ENCODE measurements at places on chromosomes 11 and 22. TPM values are rescaled to one million over a fixed set of nuclear protein-coding genes. Genes with fewer than 3 reads are reported as not detected.

- no peak for DNase-seq
These were observed 515.4 kb downstream of the RAB38 start for GRCh38 chr11:87659807-87660206.

DNA sequence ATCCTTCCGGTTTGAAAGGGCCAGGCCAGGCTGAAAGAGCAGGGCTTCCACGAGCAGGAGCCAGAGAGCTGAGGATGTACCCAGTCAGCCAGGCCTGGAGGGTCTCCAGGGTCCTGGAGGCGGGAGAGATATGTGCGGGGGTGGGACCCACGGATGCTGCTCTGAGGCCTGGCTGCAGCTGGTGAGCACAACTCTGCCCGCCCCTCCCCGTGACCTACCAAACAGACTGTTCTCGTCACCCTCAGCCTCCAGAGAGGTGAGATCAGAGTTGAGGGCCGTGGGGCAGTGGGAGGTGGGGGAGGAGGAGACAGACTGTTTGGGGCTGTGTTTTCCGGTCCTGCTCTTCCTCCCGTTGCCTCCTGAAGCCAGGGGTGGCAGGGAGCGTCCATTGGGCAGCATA is 42.2 kb downstream of the TRIOBP start:
- DNase-seq = no peak

DNA sequence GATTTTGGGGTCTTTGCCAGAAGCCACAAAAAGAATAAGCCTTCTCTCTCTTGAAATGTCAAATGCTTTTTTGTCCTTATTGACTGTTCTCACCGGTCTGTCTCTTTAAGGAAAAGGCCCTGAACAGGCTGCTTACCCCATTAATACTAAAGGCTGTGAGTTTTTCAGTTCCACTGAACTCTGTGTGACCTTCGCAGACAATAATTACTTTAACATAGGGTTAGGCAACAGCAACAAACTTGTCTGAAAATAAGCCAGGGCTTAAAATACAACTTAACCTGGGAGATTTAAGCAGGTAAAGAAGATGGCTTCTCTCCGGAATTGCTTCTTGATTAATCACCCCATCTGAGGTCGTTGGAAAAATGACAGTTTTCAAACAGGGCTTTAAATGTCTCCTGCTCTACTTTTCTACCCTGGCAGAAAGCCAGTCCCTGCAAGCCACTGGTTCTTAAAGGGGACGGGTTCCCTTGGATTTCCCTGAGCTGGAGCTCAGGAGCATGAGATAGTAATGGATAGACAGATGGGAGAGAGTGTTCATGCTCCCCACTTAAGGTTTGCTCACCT is 69.4 kb downstream of the ARL14EP start:
- no peak for DNase-seq

GRCh38 chr22:35454416-35455054 is 54.6 kb downstream of the MCM5 start:
- DNase-seq = no peak

GRCh38 chr11:11454671-11455223 is 101.7 kb upstream of the CSNK2A3 start:
- DNase-seq = no peak

DNA sequence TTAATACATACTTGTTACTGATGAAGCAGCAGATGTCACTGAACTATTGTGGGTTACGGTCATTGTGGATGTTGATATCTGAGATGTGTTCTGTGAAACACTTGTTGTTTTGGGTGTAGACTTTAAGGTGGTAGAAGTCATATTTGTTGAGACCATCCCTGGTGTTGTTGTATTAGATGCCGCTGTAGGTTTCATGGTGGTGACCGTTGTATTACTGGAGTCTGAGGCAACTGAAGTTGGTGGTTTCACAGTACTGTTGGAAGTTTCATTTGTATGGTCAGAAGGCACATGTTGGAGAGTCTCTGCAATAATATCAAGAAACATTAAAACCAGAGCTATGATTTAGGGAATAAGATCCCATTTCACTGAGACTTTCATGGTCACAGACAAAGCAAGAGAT is 50.7 kb downstream of the TMEM123 start:
- no peak for DNase-seq

DNA sequence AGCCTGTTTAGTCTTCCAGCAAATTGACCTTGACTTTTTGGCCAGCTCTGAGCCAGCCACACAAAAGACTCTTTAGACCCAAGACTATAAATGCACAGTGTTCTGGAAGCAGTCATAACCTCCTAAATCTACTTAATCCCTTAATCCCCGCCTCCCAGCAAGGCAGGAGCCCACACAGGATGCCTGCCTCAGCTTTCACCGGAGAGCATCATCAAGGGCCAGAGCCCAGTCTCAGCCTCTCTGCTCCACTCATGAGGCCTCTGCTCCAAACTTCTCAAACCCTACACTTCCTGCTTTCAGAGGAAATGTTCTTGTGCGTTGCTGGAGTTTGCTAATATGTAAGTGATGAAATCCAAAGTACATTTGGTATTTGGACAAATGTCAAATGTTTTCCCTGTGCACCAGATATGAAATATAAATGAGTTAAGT is 57.9 kb upstream of the FSHB start:
- DNase-seq = no peak

GRCh38 chr11:101508370-101508769 is 75.4 kb downstream of the TRPC6 start:
- DNase-seq = no peak

GRCh38 chr11:72591785-72592502 is 82.3 kb downstream of the PDE2A start:
- DNase-seq = no peak

DNA sequence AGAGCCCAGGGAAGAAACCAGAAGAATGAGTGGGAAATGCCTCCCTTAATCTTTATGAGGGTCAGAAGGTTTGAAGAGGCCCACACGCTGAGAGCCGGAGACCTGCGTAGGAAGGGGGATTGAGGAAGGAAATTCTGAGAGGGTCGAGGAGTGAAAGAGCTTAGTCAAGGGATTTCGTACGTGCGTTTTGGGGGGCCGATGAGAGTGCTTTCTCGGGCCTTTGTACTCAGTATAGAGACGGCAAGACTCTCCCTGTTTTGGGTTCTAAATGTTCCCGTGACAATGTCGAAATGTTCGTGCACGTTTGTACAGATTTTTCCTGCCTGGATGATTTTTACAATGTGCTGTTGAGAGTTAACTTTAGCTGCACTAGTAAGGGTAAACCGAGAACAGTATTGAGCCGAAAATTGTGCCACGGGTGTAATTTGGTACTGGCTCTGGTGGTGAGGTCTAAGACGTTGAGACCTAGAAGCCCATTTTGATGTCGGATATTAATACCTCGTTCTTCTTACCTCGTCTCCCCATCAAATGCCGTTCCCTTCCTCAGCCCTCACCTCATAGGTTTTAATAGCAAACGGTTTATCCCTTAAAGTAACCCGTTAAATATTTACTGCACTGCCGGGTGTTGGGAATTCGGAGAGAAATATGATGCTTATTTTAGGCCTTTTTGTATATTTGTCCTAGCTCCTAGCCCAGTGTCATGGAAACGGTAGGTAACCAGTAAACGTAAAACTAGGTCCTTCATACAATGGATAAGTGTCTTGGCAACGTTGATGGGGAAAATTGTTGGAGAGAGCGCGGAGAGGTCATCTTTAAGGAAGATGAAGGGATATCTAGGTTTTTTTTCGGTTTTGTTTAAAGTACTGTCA is 734 bp downstream of the C11orf58 start:
- DNase-seq = no peak

GRCh38 chr11:64536396-64536941 is 54.6 kb upstream of the SLC22A12 start:
- no peak for DNase-seq

GRCh38 chr22:30161051-30161469 is 80.8 kb downstream of the HORMAD2 start:
- DNase-seq = no peak

- no peak for DNase-seq
These were observed 107.8 kb downstream of the FAR1 start for GRCh38 chr11:13776134-13776815.

DNA sequence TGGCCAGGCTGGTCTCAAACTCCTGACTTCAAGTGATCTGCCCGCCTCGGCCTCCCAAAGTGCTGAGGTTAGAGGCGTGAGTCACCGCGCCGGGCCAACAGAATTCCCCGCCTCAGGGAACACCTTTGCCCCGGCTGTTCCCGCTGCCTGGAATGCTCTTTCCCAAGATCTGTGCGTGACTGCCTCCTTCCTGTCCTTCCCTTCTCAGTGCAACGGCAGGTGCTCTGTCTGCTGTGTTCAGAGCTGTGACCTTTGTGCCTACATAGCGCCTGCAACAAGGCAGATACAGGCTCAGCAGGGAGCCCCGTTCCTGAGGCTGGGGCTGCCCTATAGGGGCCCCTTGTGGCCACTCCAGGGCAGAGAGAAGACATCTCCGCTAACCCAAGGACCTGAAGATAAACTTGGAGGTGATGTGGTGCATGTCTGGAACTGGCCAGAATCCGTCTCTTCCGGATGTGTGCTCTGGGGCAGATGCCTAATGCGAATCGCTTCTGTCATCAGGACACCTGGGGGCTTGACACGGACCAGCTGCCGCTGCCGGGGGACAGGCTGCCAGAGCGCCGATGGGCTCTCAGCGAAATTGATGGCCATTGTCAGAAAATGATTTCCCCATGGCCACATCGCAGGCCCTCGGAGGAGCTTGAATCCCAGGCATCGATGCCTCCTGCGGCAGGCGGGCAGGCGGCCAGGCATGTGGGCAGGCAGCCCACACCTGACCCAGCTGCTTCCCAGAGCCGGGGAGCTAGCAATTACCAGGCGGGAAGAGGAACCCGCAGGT is 43.5 kb upstream of the TCF20 start:
- no peak for DNase-seq

GRCh38 chr11:96062134-96062533 is 138.2 kb upstream of the MTMR2 start:
- DNase-seq = no peak

DNA sequence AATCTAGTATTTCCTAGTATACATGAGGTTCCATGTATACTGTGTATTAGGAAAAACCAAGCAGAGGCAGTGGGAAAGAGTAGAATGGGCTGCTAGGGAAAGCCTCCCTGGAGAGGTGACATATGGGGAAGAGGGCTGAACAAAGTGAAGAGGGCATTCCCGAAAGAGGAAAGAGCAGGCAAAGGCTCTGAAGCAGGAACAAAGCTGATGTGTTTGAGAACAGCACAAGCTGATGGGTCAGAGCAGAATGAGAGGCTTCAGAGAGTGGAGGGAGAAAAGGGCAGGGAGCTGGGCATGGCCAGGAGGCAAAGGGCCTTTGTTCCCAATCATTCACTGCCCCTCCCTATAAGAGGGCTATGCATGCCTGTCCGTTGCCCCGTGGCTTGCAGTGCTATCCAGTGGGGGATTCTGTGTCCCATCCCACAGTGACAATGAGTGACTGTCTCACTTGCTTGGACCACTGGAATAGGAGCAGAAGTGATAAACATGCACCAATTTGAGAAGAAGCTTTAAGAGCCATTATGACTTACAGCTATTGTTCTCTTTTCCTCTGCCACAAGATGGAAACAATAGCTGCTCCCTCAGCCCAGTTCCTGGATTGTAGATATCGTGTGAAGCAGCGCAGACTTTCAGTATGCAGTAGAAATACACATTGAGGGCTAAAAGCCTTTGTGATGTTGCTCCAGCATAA is 39.6 kb downstream of the GALNT18 start:
- peak; percentile 26 for DNase-seq

DNA sequence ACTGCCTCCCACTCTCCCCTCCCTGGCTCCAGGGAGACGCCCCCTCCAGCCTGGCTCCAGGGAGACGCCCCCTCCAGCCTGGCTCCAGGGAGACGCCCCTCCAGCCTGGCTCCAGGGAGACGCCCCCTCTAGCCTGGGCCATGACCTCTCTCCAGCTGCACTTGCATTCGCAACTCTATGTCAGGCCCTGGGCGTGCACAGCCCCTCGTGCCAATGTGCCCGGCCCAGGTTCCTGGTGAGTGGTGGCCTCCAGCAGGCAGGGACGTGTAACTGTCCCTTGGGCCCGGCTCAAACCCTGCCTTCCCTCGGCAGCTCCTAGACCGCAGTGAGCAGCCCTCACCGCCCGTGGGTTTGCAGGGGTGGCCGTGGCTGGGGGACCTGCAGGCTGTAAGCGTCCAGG is 6.9 kb downstream of the MUC6 start:
- no peak for DNase-seq

DNA sequence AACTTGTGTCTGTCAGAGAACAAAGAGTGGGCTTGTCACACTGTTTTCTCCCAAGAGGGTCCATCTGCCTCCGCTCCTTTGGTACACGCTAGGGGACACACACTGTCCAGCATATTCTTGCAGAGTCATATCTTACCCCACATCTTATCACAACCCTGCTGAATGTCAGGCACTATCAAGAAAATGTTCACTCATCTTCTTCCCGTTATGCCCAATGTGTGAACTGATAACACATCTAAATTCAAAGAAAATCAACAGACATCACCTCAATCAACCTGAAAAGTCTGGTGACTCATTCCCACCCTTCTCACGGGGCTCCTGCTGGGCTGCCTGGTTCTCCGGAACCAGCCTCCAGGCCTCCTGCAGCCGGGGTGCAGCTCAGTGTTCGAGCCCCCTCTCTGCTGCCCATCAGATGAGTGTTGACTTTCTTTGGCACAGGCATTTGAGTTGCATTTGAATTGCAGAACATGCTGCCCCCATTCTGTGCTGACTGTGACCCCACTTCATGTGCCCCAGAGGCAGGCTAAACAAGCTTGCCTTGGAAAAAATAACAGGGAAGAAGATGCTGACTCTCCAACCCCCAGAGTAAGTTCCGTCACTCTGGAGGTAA is 19.4 kb downstream of the GRAP2 start:
- DNase-seq = no peak

GRCh38 chr11:58968251-58968711 is 29.0 kb downstream of the GLYATL1 start:
- no peak for DNase-seq

- no peak for DNase-seq
These were observed 586 bp downstream of the TTLL1 start for GRCh38 chr22:43088627-43088983.

DNA sequence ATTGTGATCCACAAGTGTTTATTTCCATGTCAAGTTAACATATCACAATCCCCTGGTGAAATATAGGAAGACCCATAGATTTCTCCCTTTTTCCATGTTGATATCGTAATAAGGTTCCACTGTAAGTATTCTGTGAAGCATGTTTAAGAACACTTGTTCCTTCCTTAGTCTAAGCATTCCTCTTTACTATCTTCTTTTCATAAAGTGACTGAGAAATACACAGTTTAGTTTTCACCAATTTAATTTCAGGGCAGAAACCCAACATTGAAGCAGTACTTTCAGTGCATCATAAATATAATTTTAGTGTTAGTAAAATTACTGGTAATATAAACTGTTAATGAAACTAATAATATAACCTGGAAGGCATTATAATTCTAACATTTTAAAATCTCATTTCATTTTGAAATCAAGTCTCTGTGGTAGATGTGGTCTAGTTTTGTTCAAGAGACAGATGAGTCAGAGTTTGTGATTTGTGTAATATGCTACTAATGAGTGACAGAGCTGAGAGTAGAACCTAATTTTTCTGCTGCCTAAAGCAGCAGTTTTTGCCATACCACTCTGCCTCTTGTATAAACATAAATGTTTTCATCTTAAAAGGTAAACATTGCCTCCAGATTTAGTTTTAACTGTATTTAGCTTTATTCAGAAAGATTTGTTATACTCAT is 79.4 kb downstream of the ATM start:
- no peak for DNase-seq

GRCh38 chr11:74683941-74684481 is 47.2 kb downstream of the CHRDL2 start:
- DNase-seq = no peak

The GSTP1 gene
- 1,026 TPM for total RNA-seq

The CDKN1C gene
- total RNA-seq = 3.5 TPM

The LMF2 gene
- total RNA-seq = 29.5 TPM

The KRTAP5-8 gene
- not detected for total RNA-seq

The FAM83F gene
- total RNA-seq = not detected

The RAB36 gene
- total RNA-seq = 0.74 TPM

The HTR3B gene
- total RNA-seq = not detected

Data from pulmonary artery endothelial cell (primary cell).